ENCODE measurements at places on chromosomes 13 and 19. TPM values are rescaled to one million over a fixed set of nuclear protein-coding genes. Genes with fewer than 3 reads are reported as not detected.

WDR88 gene
- not detected for total RNA-seq

SIGLEC12 gene
- not detected for total RNA-seq

ANKRD24 gene
- total RNA-seq, result 0.60 TPM

ZNF324B gene
- 6.3 TPM for total RNA-seq

CEACAM5 gene
- not detected for total RNA-seq

LGI4 gene
- 0.70 TPM for total RNA-seq

CACNG8 gene
- total RNA-seq, result not detected

KLHL1 gene
- not detected for total RNA-seq

SLC17A7 gene
- not detected for total RNA-seq

ZNF284 gene
- total RNA-seq, result 0.92 TPM

MEF2B gene
- total RNA-seq, result 3.0 TPM

CYP4F11 gene
- total RNA-seq, result not detected

LMTK3 gene
- 18.9 TPM for total RNA-seq

SCAF1 gene
- total RNA-seq, result 30.6 TPM

ZNF583 gene
- total RNA-seq, result 0.95 TPM

FOXA3 gene
- not detected for total RNA-seq

PTH2 gene
- not detected for total RNA-seq

FOXO1 gene
- 101 TPM for total RNA-seq

PODNL1 gene
- total RNA-seq, result not detected

PIP5K1C gene
- total RNA-seq, result 15.5 TPM

ZNF563 gene
- 5.1 TPM for total RNA-seq

ZNF835 gene
- 1.1 TPM for total RNA-seq

NCR1 gene
- not detected for total RNA-seq

TUBA3C gene
- total RNA-seq, result not detected

C19orf33 gene
- not detected for total RNA-seq

AMH gene
- 3.5 TPM for total RNA-seq

NOTCH3 gene
- not detected for total RNA-seq

ZNF865 gene
- total RNA-seq, result 12.9 TPM

C19orf38 gene
- total RNA-seq, result 2.1 TPM

Measured in CD4-positive, alpha-beta T cell (primary cell).